ENCODE measurements at places on chromosomes 7 and 10.

GRCh38 chr10:46308666-46309450 is 22.1 kb downstream of the ANTXRL start:
- no peak for DNase-seq

DNA sequence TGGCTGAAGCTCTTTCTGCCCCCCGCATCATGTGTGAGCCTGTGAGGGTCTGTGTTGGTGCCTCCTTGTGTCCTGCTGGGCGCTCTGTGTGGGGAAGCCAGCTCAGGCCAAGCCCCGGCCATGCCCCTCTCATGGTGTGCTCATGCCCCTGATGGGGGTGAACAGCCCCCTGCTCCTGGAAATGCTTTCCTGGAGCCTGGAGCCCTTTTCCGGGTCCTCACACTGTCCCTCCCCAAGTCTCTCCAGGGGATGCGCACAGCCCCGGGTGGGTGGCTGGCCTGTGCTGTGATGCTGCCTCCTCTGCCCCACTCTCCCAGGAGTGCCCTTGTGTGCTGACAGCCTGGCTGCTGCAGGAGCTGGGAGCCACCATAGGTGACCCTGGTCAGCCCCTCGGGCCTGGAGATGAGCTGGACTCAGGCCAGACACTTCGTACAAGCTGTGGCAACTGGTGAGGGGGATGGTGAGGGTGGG is 20.8 kb upstream of the ZNF862 start:
- no peak for DNase-seq

- no peak for DNase-seq
These were observed 127.9 kb upstream of the SEM1 start for GRCh38 chr7:96837593-96837992.

DNA sequence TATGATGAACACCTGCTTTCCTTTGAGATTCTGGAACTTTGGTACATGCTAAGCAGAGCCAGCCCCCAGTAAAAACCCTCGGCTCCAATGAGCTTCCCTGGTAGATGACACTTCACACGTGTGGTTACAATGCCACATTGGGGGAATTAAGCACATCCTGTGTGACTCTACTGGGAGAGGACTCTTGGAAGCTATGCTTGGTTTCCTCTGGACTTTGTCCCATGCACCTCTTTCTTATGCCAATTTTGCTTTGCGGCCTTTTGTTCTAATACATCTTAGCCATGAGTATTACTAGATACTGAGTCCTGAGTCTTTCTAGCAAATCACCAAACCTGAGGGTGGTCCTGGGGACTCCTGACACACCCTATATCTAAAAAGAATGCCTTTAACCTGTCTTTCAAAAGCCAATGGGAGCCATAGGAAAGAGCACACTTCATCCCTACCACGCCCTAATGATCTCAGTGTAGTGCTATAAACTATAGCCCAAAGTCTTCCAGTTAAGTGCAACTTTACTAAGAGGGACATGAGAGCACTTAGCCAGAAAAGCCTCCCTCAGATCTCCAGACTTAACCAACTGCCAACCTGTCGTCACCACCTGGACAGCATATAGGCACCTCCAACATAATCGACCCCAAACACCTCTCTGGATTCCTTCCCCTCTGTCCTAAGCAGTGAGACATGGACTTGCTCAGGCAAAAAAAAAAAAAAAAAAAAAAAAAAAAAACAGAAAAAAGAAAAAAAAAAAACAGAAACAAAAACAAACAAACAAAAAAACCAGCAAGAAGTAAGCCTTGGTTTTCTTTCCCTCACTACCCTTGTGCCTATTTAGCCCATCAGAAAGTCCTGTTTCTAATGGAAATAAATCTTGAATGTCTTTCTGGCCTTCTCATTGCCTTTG is 37.4 kb downstream of the CCDC6 start:
- no peak for DNase-seq

DNA sequence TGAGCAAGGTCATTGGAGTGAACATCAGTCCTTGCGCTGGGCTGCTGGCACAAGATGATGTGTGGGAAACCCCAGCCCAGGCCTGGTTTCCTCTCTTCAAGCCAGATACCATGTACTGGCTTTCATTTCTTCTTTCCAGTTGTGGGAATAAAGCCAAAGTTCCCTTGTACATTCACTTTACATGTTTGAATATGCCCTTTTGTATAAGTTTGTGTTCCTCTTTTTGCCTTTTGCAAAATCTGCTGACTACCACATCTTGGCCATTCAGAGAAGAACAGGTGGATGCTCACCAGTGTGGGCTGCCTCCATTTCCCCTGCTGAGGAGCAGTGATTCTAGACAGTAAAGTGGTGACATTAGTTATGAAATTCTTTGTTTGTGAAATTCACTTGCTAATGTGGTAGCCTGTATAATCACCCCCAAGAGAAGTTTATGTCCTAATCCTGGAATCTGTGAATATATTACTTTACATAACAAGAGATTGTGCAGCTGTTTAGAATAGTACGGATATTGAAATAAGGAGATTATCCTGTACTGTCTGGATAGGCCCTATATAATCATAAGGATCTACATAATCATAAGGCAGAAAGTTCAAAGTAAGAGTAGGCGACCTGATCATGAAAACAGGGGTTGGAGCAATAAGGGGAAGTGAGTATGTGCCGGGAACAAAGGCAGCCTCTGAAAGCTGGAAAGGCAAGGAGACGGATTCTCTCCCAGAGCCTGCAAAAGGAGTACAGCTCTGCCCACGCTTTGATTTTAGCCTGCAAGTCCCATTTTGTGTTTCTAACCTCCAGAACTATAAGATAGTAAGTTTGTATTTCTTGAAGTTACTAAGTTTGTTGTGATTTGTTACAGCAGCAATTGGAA is 18.8 kb upstream of the AOAH start:
- no peak for DNase-seq

DNA sequence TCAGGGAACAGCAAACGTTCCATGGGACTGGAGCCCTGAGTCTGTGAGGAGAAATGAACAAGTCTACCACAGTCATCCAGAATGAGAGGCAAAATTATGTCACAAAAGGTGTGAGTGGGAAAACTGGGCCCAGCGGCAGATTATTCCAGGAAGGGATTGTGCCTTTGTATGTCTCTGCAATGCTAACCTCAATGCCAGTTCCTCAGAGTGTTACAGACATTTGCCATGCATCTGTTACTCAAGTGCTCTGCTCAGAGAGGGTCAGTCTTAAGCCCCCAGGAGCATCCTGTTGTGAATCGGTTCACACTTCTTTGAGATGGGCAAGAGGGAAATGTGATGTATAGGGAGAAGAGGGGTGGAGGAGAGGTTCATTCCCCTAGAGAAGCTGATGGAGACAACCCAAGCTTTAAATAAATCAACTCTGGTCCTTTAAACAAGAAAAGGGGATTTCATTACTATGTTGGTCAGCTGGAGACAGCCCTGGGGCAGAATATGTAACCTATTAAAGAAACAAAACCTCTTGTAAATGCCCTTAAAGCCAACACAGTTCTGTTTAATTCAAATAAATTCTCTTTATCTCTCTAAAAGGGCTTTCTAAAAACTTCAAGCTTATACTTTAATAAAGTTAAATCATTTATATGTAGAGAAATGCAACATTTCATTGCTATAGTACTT is 85.9 kb upstream of the GRB10 start:
- no peak for DNase-seq

- DNase-seq = no peak
These were observed 181.4 kb downstream of the SEMA3E start for GRCh38 chr7:83467493-83467892.

Data from stimulated activated CD8-positive, alpha-beta memory T cell treated with anti-CD3 and anti-CD28 coated beads, Interleukin-2, amount 100 ng/mL, for 48 hours (primary cell).